ENCODE measurements at places on chromosomes 7 and 10.

GRCh38 chr7:88789480-88790064, 6.0 kb downstream of the TEX47 start:
- no peak for DNase-seq

- no peak for DNase-seq
These were observed 6.8 kb downstream of the PRPF18 start for GRCh38 chr10:13593535-13593934.

GRCh38 chr10:63537536-63537935, 16.3 kb downstream of the REEP3 start:
- no peak for DNase-seq

GRCh38 chr7:158525648-158526484, 61.8 kb downstream of the PTPRN2 start:
- no peak for DNase-seq

Measured in breast epithelium (tissue), 4 donors.